Left renal cortex interstitium (tissue), 4 donors: ENCODE measurements at places on chromosomes 6 and 20.

- no peak for DNase-seq
Observed at GRCh38 chr6:20159781-20160540, 52.3 kb downstream of the MBOAT1 start.

- no peak for DNase-seq
Observed at GRCh38 chr6:28488916-28489365, 26.7 kb downstream of the GPX6 start.

DNA sequence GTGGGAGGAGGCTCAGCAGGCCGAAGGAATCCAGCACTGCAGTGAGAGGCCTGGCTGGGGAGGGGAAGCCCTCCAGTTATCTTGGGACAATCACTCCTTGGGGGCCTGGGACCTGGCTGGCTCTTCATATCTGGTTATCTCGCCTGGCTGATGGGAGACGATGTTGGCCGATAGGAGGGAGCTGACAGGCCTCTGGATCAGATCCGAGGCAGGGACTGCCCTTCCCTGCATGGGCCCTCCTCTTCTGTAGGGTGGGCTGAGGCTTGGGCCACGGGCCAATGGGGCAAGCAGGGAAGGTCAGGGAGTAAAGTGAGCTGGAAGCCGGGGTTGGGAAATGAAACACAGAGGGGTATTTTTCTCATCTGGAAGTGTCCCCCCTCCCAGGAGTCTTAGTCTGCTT lies 25.2 kb downstream of the MANBAL start:
- DNase-seq: no peak

DNA sequence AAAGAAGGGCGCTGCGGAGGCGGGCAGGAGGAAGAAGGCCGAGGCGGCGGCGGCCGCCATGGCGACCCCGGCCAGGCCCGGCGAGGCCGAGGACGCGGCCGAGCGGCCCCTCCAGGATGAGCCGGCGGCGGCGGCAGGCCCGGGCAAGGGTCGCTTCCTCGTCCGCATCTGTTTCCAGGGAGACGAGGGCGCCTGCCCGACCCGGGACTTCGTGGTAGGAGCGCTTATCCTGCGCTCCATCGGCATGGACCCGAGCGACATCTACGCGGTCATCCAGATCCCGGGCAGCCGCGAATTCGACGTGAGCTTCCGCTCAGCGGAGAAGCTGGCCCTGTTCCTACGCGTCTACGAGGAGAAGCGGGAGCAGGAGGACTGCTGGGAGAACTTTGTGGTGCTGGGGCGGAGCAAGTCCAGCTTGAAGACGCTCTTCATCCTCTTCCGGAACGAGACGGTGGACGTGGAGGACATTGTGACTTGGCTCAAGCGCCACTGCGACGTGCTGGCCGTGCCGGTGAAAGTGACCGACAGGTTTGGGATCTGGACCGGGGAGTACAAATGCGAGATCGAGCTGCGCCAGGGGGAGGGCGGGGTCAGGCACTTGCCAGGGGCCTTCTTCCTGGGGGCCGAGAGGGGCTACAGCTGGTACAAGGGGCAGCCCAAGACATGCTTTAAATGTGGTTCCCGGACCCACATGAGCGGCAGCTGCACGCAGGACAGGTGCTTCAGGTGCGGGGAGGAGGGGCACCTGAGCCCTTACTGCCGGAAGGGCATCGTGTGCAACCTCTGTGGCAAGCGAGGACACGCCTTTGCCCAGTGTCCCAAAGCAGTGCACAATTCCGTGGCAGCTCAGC lies 780 bp downstream of the ZCCHC3 start:
- no peak for DNase-seq

GRCh38 chr6:117298941-117299340 lies 33.6 kb downstream of the VGLL2 start:
- DNase-seq: no peak

DNA sequence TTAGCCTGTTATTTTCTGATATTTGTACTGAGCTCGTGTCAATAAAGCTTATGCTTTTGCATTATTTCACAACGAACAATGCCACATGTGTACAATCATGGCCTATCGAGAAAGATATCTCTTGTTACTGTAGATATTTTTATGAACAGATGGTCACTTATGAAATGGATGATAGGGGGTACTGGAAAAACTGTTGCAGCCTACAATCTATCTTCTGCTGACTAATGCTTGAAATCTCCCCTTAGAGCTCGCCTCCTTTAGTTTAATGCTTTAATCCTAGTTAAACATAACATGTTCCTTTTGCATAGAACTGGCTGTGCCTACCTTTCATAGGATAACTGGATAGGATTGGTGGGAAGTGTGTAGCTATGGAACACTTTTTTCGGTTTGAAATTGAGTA lies 296.2 kb downstream of the FARS2 start:
- no peak for DNase-seq

DNA sequence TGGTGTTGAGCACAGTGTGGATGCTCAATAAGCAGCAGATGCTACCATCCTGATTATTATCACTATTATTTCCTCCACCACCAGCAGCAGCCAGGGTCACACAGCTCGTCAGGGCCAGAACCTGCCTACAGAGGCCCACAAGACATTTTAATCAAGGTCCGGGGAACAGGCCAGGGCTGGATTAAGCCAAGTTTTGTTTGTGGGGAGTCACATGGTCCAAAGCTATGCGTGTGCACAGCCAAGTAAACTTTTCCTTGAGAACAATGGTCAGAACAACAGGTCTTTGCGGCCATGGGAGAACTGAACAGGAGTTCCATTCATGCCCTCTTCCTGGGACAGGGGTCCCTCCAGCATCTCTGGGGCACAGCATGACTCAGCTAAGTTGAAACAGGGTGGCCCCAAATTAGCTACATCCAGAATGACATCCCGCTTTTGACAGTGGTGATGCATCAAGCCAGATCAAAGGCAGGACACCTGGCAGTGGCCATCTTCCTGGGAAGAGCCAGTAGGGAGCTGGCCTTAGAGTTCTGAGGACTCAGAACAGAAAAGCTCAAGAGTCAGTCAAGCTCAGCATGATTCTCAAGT lies 11.7 kb downstream of the SNTA1 start:
- no peak for DNase-seq

DNA sequence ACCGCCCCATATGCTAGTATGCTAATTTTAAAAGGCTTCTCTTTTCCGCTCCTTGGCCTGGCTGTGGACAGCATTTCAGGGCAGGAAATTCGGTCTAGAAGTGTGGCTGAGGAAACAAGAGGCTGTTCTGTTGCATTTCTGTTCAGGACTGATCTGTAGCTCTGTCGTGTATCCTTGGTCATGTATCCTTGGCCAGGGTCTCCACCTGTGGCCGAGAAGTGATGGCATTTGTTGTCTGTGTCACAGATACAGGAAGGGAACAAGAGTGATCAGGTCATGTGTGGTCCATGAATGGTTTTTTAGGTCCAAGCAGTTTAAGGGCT lies 300.5 kb upstream of the SUPT3H start:
- DNase-seq: no peak

DNA sequence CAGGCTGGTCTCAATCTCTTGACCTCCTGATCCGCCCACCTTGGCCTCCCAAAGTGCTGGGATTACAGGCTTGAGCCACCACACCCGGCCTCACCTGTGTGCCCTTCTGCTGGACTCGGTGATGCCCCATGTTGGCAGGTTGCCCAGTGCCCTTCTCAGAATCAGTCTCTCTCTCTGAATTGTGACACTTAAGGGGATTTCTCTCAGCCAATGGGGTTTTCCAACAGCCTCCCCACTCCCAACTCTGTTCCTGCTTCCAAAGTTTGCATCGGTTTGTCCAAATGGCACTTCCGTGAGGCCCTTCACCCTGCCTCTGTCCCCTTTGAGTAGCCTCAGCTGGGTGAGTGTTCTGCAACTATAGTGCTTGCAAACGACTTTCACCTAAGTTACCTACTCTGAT lies 3.1 kb upstream of the MRPS10 start:
- DNase-seq: no peak

DNA sequence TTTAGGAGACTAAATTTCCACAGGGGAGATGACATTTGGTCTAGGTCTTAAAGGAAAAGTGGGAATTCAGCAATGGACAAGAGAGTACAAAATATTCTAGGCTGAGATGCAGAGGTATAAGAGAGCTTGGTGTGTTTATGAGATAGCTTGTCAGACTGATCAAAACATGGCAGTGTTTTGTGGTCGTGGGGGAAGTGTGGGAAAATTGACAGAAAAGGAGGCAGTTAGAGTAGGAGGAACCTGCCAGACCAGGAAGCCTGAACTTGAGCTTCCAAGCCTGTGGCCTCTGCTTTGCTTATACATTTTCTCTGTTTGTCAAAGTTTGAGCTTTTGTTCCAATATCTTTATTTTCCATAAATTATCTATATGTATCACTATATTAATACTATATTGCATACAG lies 69.5 kb upstream of the MAP3K7 start:
- no peak for DNase-seq

- no peak for DNase-seq
Observed at GRCh38 chr6:88157106-88157505, 9.0 kb downstream of the CNR1 start.

GRCh38 chr6:28537065-28537464 lies 11.4 kb downstream of the GPX5 start:
- no peak for DNase-seq

- no peak for DNase-seq
Observed at GRCh38 chr20:63737695-63737944, 1.2 kb downstream of the LIME1 start.

DNA sequence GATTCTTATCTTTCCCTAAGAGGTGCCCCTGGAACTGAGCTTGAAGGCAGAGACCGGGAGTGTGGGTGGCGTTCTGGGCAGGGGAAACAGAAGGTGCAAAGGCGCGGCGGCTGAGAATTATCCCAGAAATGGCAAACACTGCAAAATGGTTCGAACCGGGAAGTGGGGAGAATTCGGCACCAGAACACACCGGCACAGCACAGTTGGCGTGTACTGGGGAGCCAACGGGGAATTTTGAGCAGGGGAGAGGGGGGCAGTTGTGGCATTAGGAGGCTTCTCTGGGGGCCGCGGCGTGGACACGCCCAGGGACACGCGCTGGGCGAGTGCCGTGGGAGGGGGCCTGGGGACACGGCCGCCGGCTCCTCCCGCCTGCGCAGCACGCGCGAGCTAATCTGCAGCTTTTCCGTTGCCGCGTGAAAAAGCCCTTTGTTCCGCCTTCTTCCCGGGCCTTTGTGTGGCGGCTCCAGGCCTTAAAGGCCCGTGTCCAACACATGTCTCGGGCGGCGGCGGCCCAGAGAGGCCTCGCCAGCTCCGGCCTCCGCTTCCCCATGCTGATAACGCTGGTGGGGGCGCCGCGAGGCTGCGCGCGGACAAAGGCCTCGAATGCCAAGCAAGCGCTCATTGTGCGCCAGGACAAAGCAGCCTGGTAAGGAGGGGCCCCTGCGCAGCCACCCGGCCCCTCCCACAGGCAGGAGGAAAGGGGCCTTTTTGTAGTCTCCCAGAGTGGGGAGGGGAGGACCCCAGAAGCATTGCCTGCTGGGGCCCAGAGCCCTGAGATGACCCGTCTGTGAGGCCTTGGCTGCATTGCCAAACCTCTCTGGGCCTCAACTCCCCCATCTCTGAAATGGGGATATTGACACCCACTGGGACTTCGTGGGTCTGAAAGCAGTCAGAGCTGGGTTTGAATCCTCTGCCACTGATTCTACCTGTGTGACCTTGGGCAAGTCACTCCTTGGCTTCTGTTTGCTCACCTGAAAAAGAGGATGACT lies 82.8 kb downstream of the CD40 start:
- DNase-seq: no peak

- no peak for DNase-seq
Observed at GRCh38 chr6:134599079-134599478, 281.2 kb upstream of the SGK1 start.

GRCh38 chr6:130385064-130385695 lies 19.4 kb downstream of the TMEM200A start:
- DNase-seq: no peak

DNA sequence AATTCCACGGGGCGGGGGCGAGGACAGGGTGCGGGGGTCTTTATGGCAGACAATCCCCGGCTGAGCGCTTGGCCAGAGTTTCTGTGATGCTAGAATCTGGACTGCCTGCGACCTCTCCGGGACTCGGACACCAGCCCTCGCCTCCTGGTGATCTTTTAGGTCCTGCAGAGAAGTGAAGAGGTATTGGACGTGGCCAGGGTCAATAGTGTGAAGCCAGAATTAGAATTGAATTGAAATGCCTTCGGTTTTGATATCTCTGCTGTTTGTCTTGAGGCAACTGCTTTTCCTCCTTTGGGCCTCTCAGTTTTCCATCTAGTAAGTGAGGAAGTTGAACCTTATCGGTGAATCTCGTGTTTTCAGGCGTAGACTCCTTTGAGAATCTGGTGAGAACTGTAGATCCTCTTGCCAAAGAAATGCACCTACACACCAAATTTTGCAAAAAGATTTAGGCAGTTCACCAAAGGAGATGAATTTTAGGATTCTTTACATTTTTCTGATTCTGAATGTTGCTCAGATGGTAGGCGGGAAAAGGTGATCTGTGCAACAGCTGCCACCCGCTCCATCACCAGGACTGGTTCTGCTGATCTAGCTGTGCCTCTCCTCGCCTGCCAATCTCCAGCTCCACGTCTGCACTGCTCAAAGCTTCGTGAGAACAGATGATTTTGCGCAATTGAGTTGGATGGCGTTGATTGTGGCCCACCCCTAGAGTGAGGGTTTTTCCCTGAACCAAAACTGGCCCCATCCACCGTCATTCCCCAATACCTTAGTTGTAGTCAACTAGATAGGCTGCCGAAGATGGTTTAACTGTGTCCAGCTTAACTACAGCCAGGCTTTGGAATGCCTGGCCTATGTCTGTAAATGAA lies 837 bp upstream of the OSER1 start:
- DNase-seq: no peak

- no peak for DNase-seq
Observed at GRCh38 chr20:44208165-44208564, 2.4 kb downstream of the OSER1 start.

DNA sequence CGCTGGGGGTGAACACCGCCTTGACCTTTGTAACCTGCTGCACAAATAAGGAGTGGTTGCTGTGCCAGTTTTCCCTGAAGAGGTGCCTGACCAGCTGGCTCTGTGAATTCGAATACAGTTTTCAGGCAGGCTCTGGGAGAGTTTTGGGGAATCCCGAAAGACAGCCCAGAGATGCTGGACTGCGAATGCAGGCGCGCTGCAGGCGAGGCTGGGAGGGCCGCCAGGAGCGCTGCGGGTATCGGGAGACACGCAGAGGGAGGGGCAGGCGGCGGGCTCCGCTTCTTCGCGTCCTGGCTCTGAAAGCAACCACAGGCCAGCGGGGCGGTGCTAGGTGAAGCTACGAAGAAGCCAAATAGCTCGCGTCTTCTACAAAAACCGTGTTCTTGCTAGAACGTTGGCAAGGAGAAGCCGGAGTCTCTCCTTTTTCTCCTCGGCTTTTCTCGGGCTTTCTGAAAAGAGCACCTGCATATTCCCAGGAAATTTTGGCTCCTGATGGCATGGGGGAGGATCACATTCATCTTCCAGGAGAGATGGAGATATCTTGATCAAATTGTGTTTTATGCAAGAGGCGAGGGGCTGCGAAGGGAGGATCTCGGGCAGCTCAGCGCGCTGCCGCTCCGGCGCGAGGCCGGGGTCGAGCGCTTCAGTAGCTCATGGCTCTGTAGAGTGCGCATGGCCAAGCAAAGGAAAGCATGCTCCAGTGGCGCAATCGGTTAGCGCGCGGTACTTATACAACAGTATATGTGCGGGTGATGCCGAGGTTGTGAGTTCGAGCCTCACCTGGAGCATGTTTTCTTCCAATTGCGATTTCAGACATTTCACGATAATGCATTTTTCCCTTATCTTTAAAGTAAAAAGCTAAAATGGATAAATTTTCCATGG lies 158.1 kb upstream of the ZNF184 start:
- DNase-seq: no peak

- DNase-seq: no peak
Observed at GRCh38 chr6:90079560-90080490, 185.6 kb downstream of the GJA10 start.

- no peak for DNase-seq
Observed at GRCh38 chr6:137121401-137121997, 51.9 kb downstream of the IL22RA2 start.
